ENCODE measurements at places on chromosomes 16 and 17. TPM values are rescaled to one million over a fixed set of nuclear protein-coding genes. Genes with fewer than 3 reads are reported as not detected.

The KRT20 gene
- not detected for total RNA-seq

The CLDN9 gene
- 0.40 TPM for total RNA-seq

The TBC1D3 gene
- total RNA-seq = not detected

The CD300C gene
- total RNA-seq = 0.31 TPM

The SPHK1 gene
- total RNA-seq = 1.7 TPM

DNA sequence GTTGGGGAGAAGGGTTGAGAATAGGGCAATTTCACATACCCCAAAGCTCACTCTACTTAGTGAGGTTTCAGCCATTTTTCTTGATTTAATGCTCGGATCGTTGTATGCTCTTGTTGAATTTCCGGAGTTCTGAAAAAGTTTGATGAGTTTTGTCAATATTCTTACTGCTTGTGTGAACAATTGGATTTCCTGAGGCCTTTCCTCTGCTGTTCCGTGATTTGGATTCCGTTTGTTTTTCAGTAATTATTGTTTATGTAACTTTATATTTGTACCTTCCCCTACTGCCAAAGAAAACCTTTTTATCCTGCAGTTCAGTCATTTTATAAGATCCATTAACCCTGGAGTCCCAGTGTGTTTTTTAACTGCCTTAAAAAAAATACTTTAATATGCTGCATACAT is 62.9 kb downstream of the PHKB start:
- no peak for DNase-seq

DNA sequence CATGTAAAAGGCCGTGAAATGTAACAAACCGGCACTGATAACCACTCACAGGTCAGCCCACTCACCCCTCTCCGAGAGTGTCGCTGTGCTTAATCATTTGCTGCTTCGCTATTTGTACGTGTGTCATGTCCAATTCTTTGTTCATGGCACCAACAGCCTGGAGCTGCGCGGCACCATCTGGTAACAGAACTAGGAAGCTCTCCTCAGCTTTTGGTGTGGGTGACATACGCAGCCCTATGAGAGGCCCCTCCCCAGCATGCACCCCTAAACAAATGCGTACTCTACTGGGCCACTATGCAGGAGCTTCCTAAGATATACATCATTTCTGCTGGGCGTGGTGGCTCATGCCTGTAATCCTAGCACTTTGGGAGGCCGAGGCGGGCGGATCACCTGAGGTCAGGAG is 2.3 kb upstream of the PECAM1 start:
- no peak for DNase-seq

GRCh38 chr17:6940186-6940649 is 55.6 kb upstream of the ALOX12 start:
- no peak for DNase-seq

GRCh38 chr16:1425616-1426370 is 5.1 kb upstream of the PERCC1 start:
- DNase-seq = no peak

- peak; percentile 11 for DNase-seq
These were observed 12.6 kb downstream of the IL34 start for GRCh38 chr16:70658921-70659320.

- no peak for DNase-seq
These were observed 31.4 kb upstream of the ADCY7 start for GRCh38 chr16:50234771-50235556.

DNA sequence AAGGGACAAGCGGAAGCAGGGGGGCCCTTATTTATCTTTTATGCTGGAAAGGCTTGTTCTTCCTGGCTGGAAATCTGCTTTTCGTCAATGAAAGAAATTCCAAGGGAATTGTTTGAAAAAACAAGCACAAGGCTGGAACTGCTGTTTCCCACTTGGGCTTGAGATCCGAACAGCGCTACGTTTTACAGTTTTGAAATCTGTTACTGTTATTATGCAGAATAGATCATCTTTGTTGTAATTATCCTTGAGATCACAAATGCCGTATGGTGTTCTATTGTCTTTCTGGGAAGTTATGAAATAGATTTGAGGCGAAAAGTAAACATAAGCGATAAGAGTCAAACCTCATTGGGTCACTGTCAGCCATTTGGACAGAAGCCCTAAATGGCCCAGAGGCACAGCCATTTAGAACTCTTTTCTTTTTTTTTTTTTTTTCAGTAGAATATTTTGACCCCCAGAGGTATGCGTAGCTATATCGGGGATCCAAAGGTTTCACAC is 223.3 kb downstream of the IRX3 start:
- no peak for DNase-seq

DNA sequence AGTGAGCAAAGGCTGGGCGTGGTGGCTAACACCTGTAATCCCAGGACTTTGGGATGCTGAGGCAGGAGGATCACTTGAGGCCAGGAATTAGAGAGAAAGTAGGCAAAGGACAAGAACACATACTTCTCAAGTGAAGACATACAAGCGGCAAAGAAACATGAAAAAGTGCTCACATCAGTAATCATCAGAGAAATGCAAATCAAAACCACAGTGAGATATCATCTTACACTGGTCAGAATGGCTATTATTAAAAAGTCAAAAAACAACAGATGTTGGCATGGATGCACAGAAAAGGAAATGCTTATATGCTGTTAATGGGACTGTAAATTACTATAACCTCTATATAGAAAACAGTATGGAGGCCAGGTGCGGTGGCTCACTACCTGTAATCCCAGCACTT is 12.2 kb upstream of the SLX4 start:
- DNase-seq = no peak

- DNase-seq = no peak
These were observed 5.8 kb upstream of the UNK start for GRCh38 chr17:75778861-75779249.

GRCh38 chr16:28321700-28322411 is 29.5 kb downstream of the SBK1 start:
- DNase-seq = no peak

DNA sequence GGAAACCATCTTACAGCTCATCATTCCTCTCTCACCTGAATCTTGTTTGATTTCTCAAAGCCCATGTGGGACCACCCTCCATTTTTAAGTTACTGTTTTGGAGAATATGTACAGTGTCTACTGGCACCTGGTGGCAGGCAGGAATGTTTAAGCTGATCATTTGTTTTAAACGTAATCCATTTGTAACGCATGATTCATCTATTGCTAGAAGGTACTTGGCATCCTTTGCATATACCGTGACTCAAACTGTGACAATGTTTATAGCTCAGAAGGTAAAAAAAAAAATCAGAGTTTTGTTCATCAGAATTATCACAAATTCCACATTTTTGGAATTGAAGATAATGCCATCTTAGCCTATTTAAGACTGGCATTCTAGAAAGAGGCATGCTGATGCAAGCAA is 1007.5 kb upstream of the EEF2KMT start:
- no peak for DNase-seq

DNA sequence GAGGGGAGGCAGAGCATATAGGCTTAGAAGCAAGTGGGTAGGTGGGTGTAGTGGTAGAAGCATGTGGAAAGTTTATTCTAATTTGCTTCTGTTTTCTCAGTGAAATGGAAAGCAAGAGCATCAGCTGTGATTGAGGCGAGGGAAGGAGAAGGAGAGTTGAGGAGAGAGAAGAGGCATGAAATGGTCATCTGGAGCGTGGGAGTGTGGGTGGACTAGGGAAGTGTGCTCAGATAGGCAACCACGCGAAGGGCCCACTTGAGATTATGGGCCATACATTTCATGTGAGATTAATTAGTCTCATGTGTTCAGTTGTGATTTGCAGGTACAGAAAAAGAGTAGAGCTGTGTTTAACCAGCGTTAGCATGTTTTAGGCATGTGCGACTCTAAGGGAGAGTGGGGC is 20.8 kb upstream of the CDC6 start:
- no peak for DNase-seq

DNA sequence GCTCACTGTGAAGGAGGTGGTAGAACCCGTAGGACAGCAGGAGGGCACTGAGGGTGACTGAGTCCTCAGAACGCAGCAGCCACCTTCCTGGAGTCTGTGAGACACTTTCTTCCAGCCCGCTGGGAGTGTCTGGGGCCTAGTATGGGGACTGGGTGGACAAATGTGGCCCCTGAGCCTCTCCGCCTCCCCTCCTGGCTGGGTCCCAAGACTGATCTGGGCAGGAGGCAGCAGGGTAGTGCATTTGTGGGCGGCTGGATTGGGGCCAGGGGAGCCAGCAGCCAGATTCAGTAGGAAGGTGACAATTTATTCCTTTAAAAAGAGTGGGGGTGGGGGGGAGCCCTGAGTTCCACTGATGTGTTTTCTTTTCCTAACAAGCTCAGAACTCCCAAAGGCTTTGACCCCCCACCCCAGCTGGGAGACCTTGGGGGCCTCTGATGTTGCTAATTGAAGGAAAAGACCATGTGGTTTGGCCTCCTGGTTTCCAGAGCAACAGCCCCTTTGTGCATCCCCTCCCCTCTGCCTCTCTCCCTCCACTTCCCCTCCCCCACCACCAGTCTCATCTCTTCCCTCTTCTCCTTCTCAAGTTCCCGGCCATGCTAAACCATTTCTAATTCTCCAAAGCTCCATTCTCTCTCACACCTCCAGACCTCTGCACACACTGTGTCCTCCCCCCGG is 4.4 kb downstream of the CLEC19A start:
- peak; percentile 21 for DNase-seq

GRCh38 chr16:70684146-70685060 is 1.4 kb downstream of the MTSS2 start:
- DNase-seq = no peak

Data from muscle of leg (tissue), 16 donors.